ENCODE measurements at places on chromosomes 11 and 22.
A peak's percentile ranks its signal among the peaks of the same experiment; 100 is the strongest.

GRCh38 chr11:128105511-128105910 is 481.8 kb downstream of the ETS1 start:
- no peak for DNase-seq

- no peak for DNase-seq
Measured at GRCh38 chr22:34761111-34761510, 304.8 kb upstream of the ISX start.

- no peak for DNase-seq
Measured at GRCh38 chr22:49677495-49677889, 150.2 kb downstream of the BRD1 start.

- DNase-seq: no peak
Measured at GRCh38 chr11:130769782-130770535, 146.3 kb downstream of the SNX19 start.

GRCh38 chr22:30191040-30191701 is 55.4 kb downstream of the LIF start:
- no peak for DNase-seq

- DNase-seq: no peak
Measured at GRCh38 chr11:104122836-104123235, 41.1 kb downstream of the PDGFD start.

DNA sequence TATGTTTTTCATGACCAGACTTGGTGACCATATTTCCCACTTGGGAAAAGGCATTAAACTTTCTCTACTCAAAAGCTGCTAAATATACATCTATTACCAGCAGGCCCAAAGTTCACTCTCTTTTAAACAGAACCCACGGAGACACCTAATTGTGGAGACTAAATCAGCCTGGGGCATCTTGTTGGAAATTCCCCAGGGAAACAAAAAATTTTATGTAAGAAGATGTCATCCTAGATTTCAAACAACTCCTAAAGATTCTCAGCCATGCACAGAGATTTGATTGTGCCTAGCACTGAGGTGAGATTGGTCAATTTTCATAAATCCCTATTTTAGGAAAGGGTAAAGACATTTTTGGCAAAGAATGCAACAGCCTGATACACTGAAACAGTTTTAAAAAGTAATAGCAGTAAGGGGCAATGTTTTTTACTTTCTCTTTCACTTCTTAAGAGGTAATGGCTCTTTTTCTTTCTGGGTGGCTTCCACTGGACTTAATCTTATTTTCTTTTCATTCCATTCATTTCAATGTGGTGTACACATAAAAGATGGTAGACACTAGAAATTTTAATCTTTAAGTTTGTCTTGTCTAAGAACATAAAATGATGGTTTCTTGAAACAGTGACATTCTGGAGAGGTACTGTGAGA is 9.6 kb downstream of the OR52N2 start:
- DNase-seq: peak; percentile 12

GRCh38 chr22:31106001-31106571 is 1.3 kb downstream of the SELENOM start:
- no peak for DNase-seq

GRCh38 chr11:73766763-73767162 is 5.9 kb upstream of the RAB6A start:
- no peak for DNase-seq

DNA sequence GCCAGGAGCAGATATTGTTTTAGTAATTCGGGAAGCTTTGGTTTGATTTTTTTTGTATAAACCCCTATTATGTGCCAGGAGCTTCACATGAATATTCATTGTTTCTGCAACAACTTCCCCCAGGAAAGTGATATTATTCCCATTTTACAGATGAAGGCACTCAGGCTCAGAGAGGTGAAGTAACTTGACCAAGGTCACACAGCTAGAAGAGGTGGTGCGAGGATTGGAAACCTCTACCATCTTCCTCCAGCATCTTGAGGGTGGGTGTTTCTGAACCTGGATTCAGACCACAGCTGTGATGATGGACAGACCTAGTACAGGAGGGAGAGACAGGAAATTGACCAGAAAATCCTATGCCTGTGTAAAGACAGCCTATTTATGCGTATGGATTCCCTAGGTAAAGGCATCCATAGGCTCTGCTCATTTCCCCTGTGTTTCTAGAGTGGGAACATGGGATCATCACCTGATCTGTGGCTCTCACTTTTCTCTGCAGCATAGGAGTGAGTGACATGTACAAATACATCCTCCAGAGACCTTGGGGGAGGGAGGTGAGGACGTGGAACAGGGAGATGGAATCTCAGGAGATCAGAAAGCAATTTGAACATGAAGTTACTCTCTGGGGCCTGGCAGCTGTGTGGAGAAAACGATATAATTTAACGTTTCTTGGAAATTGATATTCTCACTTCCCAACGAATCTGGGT is 81.4 kb downstream of the TSPAN18 start:
- no peak for DNase-seq

DNA sequence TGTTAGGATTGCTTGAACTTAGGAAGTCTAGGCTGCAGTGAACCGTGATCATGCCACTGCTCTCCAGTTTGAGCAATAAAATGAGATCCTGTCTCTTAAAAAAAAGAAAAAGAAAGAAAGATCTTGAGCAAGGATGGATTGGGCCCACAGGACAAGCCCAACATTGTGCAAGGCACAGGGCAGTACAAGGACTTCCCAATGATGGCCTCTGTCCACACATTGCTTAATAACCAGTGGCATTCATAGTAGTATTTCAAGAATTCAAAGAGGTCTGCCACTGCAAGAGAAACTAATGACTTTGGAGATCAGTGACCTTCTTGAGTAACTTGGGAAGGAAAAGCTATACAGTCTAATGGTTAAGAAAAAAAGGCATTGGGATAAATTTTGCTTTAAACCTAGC is 44.6 kb downstream of the SEZ6L start:
- DNase-seq: no peak

- no peak for DNase-seq
Measured at GRCh38 chr11:78973876-78974275, 399.2 kb upstream of the NARS2 start.

DNA sequence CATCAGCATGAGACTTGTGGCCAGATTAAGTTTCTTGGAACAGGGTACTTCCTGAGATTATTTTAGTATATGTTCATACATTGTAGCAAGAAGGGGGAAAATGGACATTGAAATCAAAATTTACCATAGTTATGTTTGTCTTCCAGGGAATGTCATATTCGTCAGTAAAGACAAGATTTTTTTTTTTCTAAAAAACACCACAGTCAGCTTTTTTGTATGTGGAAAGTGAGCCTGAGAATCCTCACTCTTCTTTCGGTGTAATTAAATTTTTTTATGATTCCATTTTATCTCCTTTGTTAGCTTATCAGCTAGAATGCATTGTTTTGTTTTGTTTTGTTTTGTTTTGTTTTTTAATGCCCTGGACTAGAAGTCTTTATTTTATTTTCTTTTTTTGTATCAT is 31.5 kb upstream of the LIPT2 start:
- no peak for DNase-seq

DNA sequence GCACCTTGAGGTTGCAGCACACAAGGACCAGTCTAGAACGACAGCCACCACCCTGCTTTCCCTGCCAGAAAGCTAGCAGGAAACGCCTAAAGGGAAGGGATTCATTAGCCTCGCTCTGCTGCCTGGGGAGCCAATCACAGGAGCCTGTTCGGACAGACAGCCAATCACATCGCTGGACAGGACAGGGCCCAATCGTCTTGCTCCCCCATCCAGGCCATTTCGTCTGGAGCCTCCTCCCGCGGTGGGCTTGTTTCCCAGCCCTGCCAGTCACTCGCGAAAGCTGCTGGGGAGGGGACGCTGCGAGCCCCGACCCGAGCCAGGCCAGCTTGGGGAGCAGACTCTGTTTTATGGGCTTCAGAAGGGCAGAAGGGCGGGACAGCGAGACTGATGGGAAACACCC is 79.8 kb upstream of the NCAM1 start:
- no peak for DNase-seq

- no peak for DNase-seq
Measured at GRCh38 chr11:35822815-35823495, 120.9 kb upstream of the LDLRAD3 start.

DNA sequence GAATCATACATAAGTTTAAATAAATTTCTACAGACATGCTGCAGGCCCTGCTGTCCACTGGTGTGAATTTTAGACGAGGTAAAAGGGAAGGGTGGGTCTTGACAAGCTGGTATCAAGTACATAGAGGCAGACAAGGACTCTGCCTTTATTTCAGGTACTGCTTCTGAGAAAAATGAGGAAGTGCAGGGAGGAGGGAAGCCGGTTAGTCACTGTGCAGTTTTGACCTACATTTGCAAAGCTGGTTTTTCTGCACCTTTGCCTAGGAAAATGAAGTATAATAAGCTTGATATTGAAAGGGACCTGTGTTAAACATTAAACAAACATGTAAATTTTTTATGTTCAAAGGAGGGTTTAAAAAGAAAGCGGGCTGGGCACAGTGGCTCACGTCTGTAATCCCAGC is 24.6 kb downstream of the TMEM45B start:
- DNase-seq: no peak

DNA sequence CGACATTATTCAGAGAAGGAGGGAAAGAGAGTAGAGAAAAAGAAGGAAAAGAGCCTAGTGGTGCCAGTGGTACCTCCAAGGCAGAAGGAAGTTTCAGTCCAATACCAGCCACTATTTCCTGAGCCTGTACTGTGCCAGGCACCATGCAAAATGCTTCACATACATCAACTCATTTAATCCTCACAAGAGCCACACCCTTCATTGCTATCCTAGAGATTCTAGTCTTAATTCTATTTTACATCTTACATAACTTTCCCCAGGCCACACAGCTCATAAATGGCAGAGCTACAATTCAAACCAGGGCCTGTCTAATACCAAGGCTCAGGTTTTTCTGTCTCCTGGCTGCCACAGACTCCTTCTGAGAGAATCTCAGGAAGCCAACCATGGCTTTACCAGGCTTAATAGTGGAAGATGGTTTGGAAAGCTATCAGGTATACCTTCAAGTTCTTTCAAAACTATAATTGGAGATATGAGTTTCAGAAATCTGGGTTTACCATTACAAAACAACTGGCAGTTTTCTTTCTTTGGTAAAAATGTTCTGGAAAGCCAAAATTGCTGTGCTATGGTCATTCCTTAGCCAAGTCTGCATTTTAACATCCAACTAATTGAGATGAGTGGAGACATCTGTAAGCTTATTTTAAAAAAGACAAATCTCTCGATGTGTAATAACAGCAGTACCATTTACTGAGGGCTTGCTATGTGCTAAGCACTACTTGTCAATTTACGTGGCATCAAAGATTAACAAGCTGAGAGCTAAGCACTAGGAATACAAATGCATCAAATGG is 225.1 kb upstream of the PITPNB start:
- no peak for DNase-seq

DNA sequence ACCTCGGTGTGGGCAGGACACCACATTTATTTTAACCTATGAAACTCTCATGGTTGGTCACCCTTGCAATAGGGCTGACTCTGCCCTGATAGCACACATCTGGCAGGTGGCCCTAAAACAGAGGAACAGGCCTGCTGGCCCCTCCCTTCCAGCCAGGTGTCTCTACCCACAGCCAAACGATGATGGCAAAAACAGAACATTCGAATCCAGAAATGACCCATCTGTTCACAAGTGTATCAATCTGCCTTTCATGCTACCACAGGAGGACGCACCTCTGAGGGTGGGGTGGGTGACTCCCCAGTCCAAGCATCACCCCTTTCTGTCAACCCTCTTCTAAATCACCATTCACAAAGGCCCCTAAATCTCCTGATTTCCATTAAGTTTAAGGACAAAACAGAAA is 118.1 kb downstream of the ETS1 start:
- peak; percentile 61 for DNase-seq

All from GM13977 (cell line).